ENCODE measurements at places on chromosomes 6 and 20.
A peak's percentile ranks its signal among the peaks of the same experiment; 100 is the strongest.

GRCh38 chr20:17227669-17228623 is 1.1 kb downstream of the PCSK2 start:
- peak; percentile 19 for DNase-seq

DNA sequence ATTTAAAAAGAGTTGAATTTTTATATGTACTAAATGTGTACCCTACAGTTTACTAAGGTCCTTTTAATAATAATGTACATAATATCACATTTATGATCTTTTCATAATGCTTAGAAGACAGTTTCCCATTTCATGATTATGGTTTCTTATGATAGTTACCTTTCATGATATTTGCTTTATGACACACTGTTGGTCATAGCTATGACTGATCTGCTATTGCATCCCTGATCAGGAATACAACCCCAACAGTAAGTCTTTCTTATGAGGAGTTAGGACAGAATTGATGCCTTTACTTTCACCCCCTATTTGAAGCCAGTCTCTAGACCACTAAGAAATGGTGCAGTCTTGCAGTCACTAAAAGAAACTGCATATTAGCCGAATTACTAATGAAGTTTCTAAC is 31.0 kb downstream of the LCA5 start:
- DNase-seq = no peak

- no peak for DNase-seq
These were observed 279.4 kb downstream of the RFPL4B start for GRCh38 chr6:112626468-112627082.

- no peak for DNase-seq
These were observed 42.0 kb upstream of the TMEM244 start for GRCh38 chr6:129903082-129903481.

DNA sequence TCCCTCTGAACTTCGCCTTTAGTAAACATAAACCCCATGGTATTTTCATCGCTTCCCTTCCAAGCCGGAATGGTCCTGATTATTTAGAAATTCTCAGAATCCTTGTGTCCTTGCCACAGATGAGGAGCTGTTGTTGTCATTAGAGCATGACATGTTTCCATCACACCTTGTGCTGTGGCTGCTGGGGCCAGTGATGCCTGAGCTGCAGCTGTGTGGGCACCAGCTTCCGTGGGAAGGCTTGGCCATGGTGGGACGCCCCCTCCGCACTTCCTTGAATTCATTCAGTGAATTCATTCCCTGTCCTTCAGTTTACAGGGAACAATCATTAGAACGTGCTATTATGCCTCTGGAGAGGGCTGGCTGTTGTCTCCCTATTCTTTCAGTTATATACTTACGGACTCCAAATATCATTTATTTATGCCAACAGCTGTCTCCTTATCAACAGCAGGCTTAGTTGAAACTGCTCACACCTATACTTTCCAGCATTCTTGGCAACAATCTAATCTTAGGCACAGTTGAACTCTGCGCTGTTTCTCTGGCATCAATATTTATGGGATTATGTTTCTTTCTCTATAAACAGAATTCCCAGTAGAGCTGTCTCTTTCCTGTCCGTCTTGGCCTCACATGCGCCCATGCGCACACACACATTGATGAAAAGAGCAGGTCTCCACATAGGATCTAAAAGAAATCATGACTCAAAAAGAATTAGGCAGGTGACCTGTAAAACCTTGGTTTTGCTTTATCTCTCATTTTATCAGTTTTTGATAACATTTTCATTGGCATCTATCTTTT is 9.0 kb downstream of the ADGRF1 start:
- DNase-seq = no peak

DNA sequence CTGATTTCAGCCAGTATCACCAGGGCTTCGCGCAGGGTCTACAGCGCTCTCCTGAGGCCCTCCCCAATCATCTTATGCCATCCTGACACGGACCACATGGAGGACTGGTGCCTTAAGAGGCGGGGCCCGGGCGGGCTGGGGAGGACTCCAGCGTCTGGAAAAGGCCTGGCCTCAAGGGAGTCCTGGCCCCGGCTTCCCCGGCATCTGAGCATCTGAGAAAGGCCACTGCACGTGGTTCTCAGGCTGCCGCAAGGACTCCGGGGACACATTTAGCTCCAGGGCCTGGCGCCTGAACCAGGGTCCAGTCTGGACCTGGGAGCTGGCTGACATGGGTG is 21.4 kb downstream of the BHLHE23 start:
- no peak for DNase-seq

GRCh38 chr6:8939615-8940014 is 504.3 kb upstream of the SLC35B3 start:
- no peak for DNase-seq

GRCh38 chr6:111837641-111838500 is 35.4 kb downstream of the FYN start:
- DNase-seq = no peak

GRCh38 chr6:159008656-159009288 is 8.8 kb upstream of the RSPH3 start:
- DNase-seq = no peak

DNA sequence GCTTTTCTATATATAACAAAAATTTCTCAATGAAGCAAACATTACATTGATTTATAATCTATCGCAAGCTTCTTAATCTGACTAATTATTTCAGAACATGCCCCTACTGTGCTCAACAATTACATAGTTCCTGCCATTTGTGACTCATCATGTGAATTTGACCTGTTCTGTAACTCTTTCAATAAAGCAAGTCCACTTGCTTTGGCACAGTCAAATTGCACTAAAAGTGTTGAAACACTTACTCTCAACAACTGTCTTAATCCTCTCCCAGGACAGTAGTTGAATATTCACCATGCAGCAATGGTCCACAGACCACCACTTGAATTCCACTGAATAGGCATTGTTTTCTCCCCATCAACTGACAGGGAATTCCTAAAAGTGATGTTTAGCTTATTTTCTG is 67.7 kb upstream of the SPTLC3 start:
- DNase-seq = no peak

DNA sequence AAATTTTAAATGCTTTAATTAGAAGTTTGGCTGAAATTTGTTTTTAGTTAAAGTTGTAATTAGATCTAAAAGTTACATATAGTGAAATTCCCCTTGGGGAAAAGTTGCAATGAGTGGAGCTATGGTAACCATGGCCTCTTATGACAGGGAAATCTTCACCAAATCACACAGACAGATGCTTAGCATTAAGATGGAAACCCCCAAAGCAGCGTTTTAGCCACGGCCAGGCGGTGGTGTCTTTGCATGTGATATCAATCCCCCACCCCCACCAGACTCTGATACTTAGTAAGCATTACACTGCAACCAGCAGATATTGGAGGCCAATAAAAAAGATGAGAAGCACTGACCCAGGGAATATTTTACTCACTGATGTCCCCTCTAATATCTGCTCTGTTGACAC is 75.7 kb downstream of the REPS1 start:
- no peak for DNase-seq

DNA sequence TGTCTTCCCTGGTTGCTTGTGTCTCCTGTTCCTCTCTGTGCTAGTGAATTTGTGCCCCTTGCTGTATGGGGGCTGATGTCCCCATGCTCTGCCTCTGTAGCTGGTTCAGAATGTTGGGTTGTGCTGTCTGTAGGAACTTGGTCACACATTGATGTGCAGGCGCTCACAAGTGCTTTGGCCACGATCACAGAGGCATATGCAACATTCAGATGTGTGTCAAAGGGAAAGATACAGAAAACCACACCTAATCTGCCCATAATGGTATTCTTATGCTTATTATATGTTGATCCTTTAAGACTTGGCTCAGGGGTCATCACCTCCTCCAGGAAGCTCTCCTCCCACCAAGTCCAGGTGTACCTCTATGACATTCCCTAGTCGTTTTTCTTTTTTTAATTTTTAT is 17.1 kb upstream of the DHX35 start:
- no peak for DNase-seq

- peak; percentile 40 for DNase-seq
These were observed 6.5 kb upstream of the ZSCAN9 start for GRCh38 chr6:28218312-28219248.

- no peak for DNase-seq
These were observed 134.2 kb upstream of the HDGFL1 start for GRCh38 chr6:22435151-22435550.

DNA sequence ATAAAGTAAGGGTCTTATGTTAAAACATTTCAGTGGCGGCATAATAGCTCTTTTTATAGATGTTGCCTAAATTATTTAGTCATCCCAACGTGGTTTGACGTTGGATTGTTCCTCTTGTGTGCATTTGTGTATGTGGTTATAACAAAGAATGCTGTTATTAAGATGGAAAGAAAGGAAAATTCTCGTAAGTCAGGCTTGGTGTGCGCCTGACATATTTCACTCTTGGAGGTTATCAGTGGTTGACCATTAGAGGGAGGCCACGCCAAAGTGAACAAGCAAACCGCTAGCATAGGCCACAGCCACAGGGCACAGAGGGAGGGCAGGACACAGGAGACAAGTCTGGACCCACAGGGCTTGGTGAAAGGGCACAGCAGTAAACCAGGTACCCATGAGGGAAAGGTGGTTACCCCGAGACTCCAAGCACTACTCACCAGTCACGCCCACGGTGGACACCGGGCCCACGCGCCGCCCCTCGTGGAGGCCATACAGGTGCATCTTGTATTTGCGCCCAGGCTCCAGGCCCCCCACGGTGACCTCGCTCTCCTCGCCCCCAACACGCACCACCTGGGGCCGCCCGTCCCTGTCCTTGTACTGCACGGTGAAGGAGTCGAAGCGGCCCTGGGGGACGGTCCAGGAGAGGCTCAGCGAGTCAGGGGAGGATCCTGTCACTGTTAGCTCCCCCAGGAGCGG is 22.9 kb downstream of the CYP21A2 start:
- no peak for DNase-seq

DNA sequence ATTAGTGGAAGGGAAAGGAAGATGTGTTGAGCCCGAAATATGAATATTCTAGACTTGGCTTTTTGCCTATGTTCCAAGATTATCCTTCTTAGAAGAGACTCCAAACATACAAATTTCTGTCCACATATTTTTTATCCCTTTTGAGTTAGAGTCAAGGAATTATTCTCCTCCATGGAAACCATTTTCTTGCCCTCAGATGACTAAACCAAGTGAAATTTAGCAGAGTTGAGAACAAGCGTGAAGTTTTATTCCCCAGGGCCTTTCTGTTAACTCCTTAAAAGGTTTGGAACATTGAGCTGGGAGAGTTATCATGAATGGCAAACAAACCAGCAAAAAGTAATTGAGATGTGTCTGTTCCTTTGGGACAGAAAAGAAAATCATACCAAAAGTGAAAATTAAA is 286.1 kb upstream of the PLCB4 start:
- no peak for DNase-seq

DNA sequence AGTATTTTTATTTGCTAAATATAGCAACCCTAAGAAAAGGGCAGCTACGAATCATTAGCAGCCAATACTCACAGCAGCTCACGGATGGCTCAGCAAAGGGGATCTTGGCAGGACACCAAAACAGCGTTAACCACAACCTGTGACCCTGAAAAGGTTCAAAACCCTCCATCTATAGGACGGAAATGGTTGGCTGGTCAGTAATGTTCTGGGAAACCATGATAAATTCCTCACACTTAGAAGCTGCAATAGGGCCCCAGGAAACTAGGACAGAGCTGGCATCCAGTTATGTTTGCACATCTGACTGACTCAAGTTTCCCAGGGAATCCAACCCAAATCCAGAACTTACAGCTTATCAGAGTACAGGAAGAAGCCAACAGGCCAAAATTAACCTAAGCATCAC is 30.9 kb upstream of the PTPRT start:
- DNase-seq = no peak

DNA sequence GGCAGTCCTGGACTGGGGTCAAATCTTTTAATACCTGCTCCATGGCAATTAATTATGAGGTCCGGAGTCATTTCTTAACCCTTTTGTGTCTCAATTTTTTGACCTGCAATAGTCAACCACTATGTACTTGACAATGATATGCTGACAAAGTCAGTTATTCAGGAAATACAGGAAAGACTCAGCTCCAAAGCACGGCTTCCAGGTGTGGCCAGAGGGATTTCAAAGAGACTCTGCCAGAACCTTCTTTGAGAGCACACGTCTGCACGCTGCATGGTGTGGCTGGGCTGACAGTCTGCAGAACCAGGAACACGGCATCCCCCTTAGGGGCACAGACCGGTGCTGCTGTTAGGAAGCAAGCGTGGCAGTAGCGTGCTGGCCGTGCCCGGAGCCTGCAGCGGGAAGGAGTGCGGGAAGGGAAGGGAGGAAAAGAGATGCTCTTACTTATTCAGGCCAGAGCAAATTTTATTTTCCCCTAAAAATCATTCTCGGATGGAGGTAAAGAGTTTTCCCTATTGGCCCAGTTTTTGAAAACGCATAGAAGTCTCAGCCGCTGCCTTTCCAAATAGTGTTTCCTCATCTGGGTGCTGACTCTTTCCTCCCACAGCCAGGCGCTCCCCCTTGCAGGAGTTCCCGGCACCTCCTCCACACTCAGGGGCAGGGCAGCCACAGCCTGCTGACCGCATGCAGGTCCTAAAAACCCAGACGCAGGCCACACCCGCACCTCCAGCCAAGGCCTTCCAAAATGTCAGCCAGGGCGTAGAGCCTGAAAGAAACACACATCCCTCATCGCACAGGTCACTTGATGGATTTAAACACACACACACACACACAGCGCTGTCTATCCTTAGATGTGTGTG is 187.4 kb upstream of the SNX9 start:
- no peak for DNase-seq

GRCh38 chr6:159806021-159806458 is 6.0 kb downstream of the PNLDC1 start:
- no peak for DNase-seq

- DNase-seq = no peak
These were observed 324.7 kb downstream of the GJA1 start for GRCh38 chr6:121760191-121760590.

DNA sequence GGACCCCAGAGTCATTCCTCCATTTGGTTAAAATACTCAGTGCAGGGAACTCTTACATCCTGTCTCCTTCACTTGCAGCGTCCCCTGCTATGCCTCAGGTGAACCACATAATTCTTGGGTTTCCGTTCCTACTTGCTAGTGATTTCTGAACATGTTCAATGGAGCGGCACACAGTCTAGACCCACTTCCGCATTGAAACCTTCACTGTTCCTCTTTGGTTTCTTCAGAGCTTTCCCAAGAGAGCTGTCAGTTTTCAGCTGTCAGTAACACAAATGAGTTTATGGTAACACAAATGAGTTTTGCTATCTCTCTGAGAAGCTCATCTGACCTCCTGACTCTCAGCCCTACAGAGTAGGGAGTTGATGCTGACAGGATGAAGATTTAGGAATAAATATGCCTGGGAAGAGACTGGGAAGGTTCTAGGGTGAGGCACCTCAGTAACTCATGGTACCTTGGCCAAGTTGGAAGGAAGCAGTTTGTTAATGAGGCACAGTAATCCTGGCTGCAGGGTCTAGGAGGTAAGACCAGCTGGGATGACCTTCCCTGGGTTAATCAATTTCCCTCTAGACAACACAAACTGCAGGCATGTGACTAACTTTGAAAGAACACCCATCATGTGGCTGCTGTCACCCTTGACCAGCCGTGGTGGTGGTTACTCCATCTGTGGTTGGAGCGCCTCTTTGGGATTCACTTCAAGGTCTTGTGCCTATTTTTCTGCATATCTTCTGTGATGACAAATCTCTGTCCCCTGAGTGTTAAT is 5.4 kb downstream of the SYS1 start:
- no peak for DNase-seq
